ENCODE measurements at places on chromosomes 3 and 15. TPM values are rescaled to one million over a fixed set of nuclear protein-coding genes. Genes with fewer than 3 reads are reported as not detected.

Gene ABI3BP
- total RNA-seq = 0.21 TPM

Gene PLSCR2
- total RNA-seq = 0.54 TPM

Gene GP9
- total RNA-seq = not detected

Gene BHLHE40
- 78.4 TPM for total RNA-seq

Gene GOLGA6L10
- total RNA-seq = 3.5 TPM

Gene GATM
- total RNA-seq = 7.6 TPM

Gene CORO2B
- 0.36 TPM for total RNA-seq

Gene GOLGA8S
- 0.15 TPM for total RNA-seq

GRCh38 chr3:61685755-61686154 is 124.4 kb downstream of the PTPRG start:
- H3K4me3 ChIP-seq = no peak overlapping the region
- no peak overlapping the region for H3K27ac ChIP-seq
- DNase-seq = no peak

DNA sequence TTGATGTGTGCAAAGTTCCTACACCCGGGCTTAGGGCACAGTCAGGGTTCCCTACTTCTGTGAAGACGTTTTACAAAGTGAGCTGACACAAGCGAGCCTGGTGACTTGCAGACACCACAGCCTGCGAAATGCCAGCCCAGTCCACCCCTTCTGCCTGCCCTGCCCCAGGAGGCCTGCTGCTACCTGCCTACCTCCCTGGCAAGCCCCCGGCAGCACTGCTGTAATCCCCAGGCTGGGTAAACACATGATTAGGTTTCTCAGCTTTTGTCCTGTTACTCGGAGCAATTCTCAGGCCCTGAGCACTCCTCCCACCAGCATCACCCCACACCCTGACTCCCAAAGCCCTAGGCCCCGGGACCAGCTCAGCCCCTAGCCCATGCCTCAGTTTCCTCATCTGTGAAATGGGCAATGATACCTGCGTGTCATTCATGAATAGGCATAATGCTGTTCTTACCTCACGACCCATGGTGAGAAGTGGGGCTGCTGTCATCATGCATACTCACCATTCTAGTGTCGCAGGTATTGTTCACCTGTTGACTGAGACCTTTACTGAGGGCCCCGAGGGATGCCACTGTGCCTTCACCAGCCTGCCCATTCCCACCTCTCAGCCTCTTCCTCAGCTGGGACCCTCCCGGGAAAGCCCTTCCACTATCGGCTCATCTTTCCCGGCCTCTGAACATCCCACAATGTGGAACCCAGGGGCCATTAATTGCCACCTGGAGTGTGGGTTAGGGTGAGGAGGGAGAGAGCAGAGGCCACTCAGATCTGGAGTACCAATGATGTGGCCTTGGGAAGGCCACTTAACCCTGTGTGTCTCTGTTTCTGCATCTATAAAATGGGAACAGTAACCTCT is 31.5 kb upstream of the SLC6A6 start:
- H3K36me3 ChIP-seq = no peaks in the 10 kb centered on the region
- no peak overlapping the region for H3K4me3 ChIP-seq
- H3K4me1 ChIP-seq = peaks cover 34% of the 10 kb centered on the region
- peak overlapping the region; percentile 61 for H3K27ac ChIP-seq

DNA sequence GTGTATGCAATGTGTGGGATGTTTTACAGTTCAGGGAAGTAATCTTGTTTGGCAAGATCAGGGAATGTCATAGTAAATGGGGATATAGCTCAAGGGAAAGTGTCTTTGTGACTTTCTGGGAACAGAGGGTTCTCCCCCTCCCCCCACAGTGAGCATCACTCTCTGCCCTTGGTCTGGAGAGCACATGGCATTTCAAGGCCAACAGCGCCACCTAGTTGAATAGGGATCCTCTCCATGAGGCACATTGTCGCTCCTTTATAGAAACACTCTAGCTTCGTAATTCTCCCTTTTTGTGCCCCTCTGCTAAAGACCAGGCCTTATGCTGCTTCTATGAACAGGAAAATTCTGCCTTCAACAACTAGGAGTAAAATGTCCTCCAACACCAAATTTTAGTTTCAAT is 37.1 kb upstream of the ARNT2 start:
- no peak overlapping the region for H3K27ac ChIP-seq
- H3K4me1 ChIP-seq = no peaks in the 10 kb centered on the region
- peaks cover 2% of the 10 kb centered on the region for H3K27me3 ChIP-seq
- H3K36me3 ChIP-seq = no peaks in the 10 kb centered on the region

DNA sequence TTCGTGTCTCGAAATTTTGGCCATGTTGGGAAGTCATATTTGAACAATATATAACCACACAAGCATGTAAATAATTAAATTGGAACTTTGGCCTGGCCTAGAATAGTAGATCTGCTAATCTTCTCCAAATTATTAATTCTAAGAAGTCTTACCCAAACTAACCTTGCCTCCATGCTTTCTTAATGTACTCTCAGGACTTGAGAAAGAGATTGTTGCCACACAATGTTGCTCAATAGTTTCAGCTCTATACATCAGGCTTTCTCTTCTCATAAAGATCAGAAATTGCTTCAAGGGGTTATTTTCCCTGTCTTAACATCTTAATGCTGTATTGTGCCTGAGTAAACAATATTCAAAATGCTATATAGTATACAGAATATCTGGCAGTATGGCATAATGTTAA is 202.7 kb upstream of the LRIG1 start:
- H3K36me3 ChIP-seq = no peaks in the 10 kb centered on the region
- no peaks in the 10 kb centered on the region for H3K27me3 ChIP-seq
- no peak overlapping the region for H3K27ac ChIP-seq
- no peak overlapping the region for H3K4me3 ChIP-seq

- no peaks in the 10 kb centered on the region for H3K27me3 ChIP-seq
- no peak overlapping the region for H3K27ac ChIP-seq
- no peak for DNase-seq
- H3K4me3 ChIP-seq = no peak overlapping the region
- H3K36me3 ChIP-seq = no peaks in the 10 kb centered on the region
Measured at GRCh38 chr3:66453651-66454463, 47.0 kb downstream of the LRIG1 start.

- H3K4me3 ChIP-seq = no peak overlapping the region
- DNase-seq = no peak
- H3K27ac ChIP-seq = no peak overlapping the region
- H3K36me3 ChIP-seq = no peaks in the 10 kb centered on the region
- no peaks in the 10 kb centered on the region for H3K27me3 ChIP-seq
Measured at GRCh38 chr15:84872009-84872910, 12.2 kb upstream of the SLC28A1 start.

GRCh38 chr15:95659656-95660055 is 670.8 kb upstream of the NR2F2 start:
- no peaks in the 10 kb centered on the region for H3K4me1 ChIP-seq
- no peak overlapping the region for H3K27ac ChIP-seq
- DNase-seq = no peak
- no peaks in the 10 kb centered on the region for H3K36me3 ChIP-seq
- H3K4me3 ChIP-seq = no peak overlapping the region
- H3K27me3 ChIP-seq = no peaks in the 10 kb centered on the region
